ENCODE measurements at places on chromosomes 13 and 19. TPM values are rescaled to one million over a fixed set of nuclear protein-coding genes. Genes with fewer than 3 reads are reported as not detected.

GRCh38 chr19:17329366-17330261 lies 5.0 kb downstream of the ANO8 start:
- DNase-seq, result no peak

- no peak for DNase-seq
Measured at GRCh38 chr13:25821776-25822175, 230.0 kb downstream of the SHISA2 start.

Gene LATS2
- polyA plus RNA-seq, result 10.5 TPM

- DNase-seq, result no peak
Measured at GRCh38 chr13:43520351-43520750, 266.4 kb downstream of the ENOX1 start.

DNA sequence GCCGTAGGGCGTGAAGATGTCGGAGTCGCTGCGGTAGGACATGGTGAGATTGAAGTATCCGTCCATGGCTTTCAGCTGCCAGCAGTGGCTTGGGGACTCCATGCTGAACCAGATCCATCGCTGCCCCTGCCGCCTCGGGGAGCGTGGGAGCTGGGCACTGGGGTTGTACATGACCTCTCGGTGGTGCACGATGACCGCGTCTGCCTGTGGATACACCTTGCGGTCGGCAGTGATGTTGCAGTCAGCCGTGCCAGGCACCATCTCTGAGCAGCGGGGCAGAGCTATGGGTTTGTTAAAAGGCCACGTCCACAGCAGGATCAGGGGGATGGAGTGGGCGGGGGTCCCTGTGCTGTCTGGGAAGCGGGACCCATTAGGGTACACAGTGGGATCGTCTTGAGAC lies 7.4 kb downstream of the FUT6 start:
- no peak for DNase-seq

- no peak for DNase-seq
Measured at GRCh38 chr19:38298821-38299680, 5.0 kb upstream of the C19orf33 start.

GRCh38 chr13:39401756-39402155 lies 201.2 kb downstream of the LHFPL6 start:
- no peak for DNase-seq

DNA sequence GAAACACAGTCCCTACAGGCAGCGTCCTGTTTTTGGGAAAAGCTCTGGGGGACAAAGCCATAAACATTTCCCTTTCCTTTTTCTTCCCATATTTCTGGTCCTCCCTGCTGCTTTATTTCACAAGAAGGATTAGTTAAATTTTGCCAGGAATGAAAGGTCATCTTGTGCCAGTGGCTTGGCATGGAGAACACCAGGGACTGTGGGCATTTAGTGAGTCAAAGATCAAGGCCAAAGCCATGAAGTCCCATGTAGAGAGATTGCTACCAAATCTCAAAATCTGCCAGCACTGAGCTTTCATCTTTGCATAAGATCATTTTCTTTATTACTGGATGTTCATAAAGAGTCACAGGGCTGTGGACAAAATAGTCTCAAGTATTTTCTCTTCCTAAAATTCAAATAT lies 29.1 kb upstream of the SLC46A3 start:
- no peak for DNase-seq

DNA sequence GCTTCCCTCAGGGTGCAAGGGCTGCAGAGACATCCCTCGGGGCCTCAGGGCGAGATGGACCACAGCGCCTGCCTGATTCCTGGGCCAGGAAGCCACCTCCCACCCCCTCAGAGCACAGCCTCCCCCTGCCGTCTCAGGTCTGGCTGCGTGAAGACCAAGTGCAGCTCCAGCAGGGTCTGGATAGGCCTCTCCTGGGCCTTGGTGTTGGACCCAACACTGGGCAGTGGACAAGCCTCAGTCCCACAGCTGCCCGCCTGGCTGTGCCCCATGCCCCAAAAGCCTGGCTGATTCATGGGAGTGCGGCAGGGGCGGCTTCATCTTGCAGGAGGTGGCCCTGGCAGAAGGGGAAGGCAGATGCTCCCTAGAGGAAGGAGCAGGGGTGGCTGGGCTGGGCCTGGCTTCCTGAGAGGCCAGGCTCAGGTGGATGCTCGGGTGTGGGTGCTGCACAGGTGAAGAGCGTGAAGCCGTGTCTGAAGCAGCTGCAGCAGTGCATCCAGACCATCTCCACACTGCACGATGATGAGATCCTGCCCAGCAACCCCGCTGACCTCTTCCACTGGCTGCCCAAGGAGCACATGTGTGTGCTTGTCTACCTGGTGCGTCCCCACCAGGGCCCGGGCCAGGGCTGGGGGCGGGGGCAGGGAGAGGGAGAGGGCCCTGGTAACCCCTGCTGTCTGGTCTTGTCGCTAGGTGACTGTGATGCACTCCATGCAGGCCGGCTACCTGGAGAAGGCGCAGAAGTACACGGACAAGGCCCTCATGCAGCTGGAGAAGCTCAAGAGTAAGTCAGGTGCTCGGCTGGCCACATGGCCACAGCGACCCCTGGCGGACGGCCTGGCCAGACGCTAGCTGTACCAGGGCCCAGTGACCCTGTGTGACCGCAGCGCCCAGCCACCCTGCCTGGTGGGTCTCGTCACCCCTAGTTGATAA lies 21.7 kb downstream of the MAU2 start:
- peak; percentile 83 for DNase-seq

Gene AKAP8L
- 66.5 TPM for polyA plus RNA-seq

- no peak for DNase-seq
Measured at GRCh38 chr13:44230736-44231135, 142.9 kb upstream of the SERP2 start.

DNA sequence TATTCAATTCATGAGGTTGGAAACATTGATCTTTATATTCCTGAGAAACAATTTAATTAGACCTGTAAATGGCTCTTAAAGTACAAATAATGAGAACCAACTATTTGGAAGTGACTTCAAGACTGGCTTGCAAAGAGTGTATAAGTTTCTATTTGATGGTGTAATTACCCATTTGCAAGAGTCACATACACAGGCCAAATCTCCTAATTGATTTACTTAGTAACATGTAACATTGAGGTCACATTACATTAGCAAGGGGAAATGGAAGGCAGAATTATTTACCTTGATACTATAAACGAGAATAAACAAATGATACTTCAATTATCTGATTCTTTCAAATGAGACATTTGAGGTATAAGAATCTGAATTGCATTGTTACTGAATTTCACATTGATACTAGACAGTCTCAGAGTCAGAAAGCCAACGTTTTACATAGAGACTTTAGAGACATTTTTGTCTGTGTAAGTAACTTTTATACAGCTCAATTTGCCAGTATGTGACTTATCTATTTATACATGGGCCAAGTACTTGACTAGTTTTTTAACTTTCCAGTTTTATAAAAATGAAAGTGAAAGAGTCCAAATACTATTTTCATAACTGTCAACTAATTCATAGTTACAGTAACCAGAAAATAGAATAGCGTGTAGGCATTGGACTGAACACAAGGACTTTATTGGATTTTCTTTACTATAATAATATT lies 95.6 kb upstream of the RFC3 start:
- DNase-seq, result no peak

GRCh38 chr13:25067064-25067463 lies 28.9 kb upstream of the PABPC3 start:
- no peak for DNase-seq
